Left renal pelvis (tissue), 4 donors: ENCODE measurements at places on chromosomes 1 and 21.

GRCh38 chr1:218575079-218575478, 229.9 kb downstream of the TGFB2 start:
- DNase-seq, result no peak

DNA sequence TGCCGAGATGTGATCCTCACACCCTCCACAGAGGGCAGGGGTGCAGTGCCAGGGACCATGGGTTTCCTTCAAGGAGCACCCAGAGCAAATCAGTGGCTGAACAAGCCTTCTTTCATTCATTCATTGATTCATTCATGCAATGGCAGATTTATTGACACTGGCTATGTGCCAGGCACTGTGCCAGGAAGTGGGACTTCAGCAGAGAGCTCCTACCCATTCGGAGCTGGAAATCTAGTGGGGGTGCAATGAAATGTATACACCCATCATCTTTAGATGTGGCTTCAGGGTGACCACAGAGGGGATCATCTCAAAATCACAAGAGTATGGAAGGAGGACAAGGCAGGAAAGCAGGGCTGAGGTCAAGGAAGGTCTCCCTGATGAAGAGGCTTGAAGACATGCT, 18.9 kb downstream of the SLC6A9 start:
- no peak for DNase-seq

DNA sequence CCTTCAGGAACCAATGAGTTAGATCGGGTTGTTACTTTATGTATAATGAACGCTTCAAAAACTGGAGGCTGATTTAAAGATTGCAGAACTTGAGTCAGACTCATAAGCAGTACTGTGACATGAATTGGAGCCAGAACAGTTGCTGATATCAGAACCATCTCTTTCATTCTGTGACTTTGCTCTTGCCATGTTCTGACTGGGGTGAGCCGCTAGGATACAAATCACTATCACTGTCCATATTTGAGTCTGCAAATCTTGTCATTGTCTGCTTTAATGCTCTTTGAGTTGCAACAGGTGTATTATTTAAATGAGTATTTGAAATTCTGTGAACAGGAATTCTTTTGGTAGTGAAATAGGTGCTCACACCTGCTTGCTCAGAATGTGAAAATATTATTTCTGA, 52.5 kb downstream of the LRIG2 start:
- no peak for DNase-seq

DNA sequence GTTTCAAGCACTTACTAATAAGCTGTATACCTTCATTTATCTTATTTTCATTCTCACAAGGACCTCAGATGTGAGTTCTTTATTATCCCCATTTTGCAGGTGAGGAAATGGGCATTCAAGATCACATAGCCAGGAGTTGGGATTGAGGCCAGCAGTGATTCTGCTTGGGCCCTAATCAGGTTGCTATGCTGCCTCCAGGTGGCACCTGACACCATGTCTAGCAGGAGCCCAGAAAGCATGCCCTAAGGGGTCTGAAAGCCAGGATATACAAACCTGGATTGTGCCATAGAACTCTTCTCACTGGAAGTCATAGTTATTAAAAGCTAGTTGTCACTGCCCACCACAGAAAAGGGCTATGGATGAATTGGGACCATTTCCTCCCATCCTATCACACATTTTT, 61.1 kb downstream of the FYB2 start:
- no peak for DNase-seq
